Stimulated activated CD4-positive, alpha-beta T cell treated with anti-CD3 and anti-CD28 coated beads, Interleukin-15, amount 100 ng/mL, for 48 hours (primary cell): ENCODE measurements at places on chromosomes 5 and 9.

- DNase-seq: no peak
Observed at GRCh38 chr9:1071730-1072129, 21.6 kb downstream of the DMRT2 start.

- DNase-seq: peak; percentile 10
Observed at GRCh38 chr9:73219985-73220626, 68.4 kb downstream of the ANXA1 start.

DNA sequence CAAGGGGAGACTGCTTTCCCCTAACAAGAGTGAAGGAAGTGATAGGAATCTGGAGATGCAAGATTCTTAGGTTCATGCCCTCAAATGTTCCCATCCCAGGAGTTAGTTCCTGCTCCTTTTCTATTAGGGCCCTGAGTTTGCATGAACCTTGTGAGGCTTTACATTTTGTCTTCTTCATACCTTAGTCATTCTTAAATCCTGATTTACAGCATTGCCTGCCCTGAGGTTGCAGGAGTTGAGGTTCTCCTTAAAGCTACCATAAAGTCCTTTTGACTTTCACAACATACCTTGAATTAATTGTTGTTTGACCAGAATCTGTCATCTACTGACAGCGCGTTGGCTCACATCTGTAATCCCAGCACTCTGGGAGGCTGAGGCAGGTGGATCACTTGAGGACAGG, 151.5 kb upstream of the ABCA1 start:
- no peak for DNase-seq

- DNase-seq: no peak
Observed at GRCh38 chr5:33120671-33121070, 320.1 kb upstream of the TARS1 start.

DNA sequence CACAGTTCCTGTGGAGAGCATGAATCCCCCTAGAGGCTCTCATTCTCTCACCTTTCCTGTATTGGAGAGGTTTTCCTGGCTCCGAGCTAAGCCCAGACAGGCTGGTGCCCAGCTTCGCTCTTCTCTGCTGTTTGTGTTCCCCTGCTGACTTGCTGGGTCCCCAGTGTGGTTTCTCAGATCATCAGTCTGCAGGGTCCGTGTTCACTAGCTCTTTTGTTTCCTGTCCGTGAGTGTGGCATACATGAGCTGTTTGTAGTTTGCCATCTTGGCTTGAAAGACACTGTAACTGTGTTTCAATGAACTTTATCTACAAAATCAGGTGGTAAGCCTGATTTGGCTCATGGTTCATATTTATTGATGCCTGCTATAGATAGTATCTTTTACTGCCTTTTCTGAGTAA, 23.8 kb downstream of the LOX start:
- DNase-seq: no peak
